ENCODE measurements at places on chromosomes 13 and 19. TPM values are rescaled to one million over a fixed set of nuclear protein-coding genes. Genes with fewer than 3 reads are reported as not detected.

Gene GTF2F1
- 42.3 TPM for total RNA-seq

Gene PLPP2
- 9.6 TPM for total RNA-seq

Gene SIGLEC11
- total RNA-seq = not detected

Gene HRC
- not detected for total RNA-seq

Gene LGALS13
- not detected for total RNA-seq

Gene OR7D2
- total RNA-seq = not detected

Gene ZNF20
- total RNA-seq = 2.5 TPM

Gene RAB20
- total RNA-seq = 8.1 TPM

Gene OSCAR
- total RNA-seq = 0.20 TPM

Gene PLIN3
- total RNA-seq = 287 TPM

Gene DAZAP1
- total RNA-seq = 49.6 TPM

Gene ZNF730
- total RNA-seq = 2.7 TPM

Gene GPATCH1
- 6.6 TPM for total RNA-seq

Gene BTBD2
- 88.6 TPM for total RNA-seq

Gene GDF15
- total RNA-seq = 18.0 TPM

Gene MAP4K1
- under 0.01 TPM for total RNA-seq

Gene PODNL1
- total RNA-seq = 0.73 TPM

Gene ZNF416
- total RNA-seq = 4.8 TPM

Gene SRRM5
- 0.37 TPM for total RNA-seq

Gene TMEM59L
- under 0.01 TPM for total RNA-seq

Gene RAB4B
- total RNA-seq = 10.0 TPM

Gene RAP2A
- 27.6 TPM for total RNA-seq

Gene CYP4F8
- not detected for total RNA-seq

Gene FCER2
- not detected for total RNA-seq

Gene FCAR
- not detected for total RNA-seq

Gene FAM83E
- total RNA-seq = under 0.01 TPM

Measured in subcutaneous preadipocyte (primary cell).